ENCODE measurements at places on chromosomes 2 and 18. TPM values are rescaled to one million over a fixed set of nuclear protein-coding genes. Genes with fewer than 3 reads are reported as not detected.

Gene OTOF
- total RNA-seq, result 12.4 TPM

DNA sequence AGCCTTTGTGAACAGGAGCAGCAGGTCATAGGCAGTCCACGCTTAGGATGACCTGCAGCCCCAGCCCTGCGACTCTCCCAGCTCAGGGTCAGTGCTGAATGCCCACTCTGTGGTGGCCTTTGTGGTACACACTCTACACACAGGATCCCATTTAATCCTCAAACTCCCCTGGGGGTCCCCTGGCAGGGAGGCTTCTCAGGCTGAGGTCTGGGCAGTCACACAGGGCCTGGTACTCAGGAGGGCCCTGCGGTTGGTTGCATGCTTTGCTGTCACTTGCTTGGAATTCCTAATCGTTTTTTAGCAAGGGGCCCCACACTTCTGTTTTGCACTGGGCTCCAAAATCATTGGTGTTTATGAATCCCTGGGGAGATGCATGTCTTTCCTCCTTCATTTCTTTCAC, 113.0 kb downstream of the EML6 start:
- no peak for DNase-seq

Gene GALNT5
- 19.2 TPM for total RNA-seq

DNA sequence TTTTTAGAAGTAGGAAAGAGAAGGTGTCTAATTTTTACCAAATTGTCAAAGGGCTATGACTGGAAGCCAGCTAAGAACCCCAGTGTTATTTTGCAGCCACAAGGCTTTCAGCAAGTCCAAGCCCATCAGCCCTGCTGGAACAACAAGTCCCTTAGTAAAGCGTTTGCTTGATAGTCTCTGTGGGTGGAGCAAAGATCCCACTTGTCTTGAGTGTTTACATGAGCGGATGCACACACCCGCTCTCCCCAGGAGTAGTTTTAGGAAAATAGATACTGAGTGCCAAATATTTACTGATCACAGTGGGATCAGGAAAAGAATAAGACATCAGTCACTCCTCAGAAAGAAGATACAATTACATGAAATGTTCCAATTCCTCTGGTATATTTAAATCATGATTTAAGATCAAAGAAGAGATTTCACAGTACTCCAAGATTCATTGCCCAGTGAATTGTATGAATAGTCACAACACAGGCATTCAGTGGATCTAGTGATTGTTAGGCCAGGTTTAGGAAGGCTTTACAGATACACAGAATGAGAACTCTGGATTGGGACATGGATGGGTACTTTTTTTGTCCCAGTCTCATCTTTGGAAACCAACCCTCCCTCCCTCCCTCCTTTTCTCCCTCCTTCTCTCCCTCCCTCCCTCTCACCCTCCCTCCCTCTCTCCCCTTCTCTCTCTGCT, 514.9 kb downstream of the PTPRM start:
- no peak for DNase-seq

- peak; percentile 21 for DNase-seq
Observed at GRCh38 chr2:121969166-121969565, 213.7 kb downstream of the TSN start.

DNA sequence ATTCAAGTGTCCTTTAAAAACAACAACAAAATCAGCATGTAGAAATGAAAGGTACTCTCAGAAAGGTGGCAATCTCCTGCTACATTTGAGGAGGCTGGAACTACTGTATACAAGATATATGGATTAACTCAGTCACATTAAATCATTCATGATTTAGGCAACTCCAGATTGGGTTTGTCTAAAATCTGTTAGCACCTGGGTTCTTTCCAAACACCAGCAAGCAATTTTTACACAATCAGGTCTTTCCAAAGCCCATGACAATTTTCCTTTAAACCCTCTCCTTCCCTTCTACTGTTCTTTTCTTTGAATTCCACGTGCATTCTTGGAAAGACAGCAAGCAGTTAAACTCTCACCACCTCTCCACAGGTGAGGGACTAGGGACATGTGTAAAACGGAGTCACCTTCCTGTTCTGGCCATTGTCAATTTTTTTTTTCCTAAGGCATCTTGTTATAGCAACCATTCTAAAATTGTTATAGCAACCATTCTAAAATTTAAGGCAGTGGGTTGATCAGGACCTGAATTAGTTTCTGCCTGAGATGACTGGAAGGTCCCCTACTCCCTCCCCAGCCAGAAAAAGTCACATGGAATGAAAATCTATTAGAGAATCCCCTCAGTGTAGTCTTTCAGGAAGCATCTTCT, 113.9 kb downstream of the ANKRD44 start:
- no peak for DNase-seq

All from tongue (tissue), 3 donors.